ENCODE measurements at places on chromosomes 12 and 14. TPM values are rescaled to one million over a fixed set of nuclear protein-coding genes. Genes with fewer than 3 reads are reported as not detected.

RFLNA gene
- total RNA-seq, result 0.27 TPM

DNA sequence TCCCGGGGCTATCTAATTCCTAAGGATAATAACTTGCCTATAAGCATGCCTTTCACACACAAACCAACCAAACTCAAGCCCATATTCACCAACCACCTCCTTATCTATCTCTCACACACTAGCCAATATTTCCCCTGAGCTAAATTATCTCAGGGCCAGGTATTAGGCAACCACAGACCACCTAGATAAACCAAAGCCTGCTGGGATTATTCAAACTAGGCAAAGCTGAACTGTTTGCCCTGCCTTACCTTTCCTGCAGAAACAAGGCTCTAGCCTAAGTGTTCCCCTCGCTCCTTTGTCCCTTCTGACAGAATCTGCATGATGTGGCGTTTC lies 114.7 kb upstream of the EEA1 start:
- no peak for DNase-seq
- H3K27ac ChIP-seq, result no peak overlapping the region
- H3K4me1 ChIP-seq, result no peaks in the 10 kb centered on the region
- H3K36me3 ChIP-seq, result no peaks in the 10 kb centered on the region

DNA sequence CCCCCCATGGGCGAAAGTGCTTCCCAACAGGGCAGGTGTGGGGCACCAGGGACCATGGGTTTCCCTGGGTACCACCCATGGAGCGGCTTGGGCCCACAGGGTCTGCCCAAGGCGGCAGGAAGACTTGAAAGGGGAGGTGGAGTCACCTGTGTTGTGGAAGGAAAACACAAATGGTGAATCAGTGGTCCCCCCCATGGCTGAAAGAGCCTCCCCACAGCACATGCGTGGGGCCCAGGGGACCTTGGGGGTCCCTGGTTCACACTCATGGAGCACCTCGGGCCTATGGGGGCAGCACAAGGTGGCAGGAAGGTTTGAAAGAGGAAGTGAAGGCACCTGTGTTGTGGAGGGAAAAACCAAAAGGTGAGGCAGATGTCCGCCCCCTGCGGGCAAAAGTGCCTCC lies 581.9 kb downstream of the ALG10 start:
- peaks cover 2% of the 10 kb centered on the region for H3K27me3 ChIP-seq
- no peak overlapping the region for H3K4me3 ChIP-seq
- no peaks in the 10 kb centered on the region for H3K36me3 ChIP-seq
- no peak overlapping the region for H3K27ac ChIP-seq
- DNase-seq, result no peak
- H3K4me1 ChIP-seq, result no peaks in the 10 kb centered on the region

GRCh38 chr14:20681348-20682126 lies 2.8 kb upstream of the RNASE4 start:
- H3K4me1 ChIP-seq, result peaks cover 58% of the 10 kb centered on the region
- no peaks in the 10 kb centered on the region for H3K27me3 ChIP-seq
- H3K27ac ChIP-seq, result peak overlapping the region; percentile 100
- no peaks in the 10 kb centered on the region for H3K36me3 ChIP-seq
- H3K4me3 ChIP-seq, result peak overlapping the region; percentile 87

DNA sequence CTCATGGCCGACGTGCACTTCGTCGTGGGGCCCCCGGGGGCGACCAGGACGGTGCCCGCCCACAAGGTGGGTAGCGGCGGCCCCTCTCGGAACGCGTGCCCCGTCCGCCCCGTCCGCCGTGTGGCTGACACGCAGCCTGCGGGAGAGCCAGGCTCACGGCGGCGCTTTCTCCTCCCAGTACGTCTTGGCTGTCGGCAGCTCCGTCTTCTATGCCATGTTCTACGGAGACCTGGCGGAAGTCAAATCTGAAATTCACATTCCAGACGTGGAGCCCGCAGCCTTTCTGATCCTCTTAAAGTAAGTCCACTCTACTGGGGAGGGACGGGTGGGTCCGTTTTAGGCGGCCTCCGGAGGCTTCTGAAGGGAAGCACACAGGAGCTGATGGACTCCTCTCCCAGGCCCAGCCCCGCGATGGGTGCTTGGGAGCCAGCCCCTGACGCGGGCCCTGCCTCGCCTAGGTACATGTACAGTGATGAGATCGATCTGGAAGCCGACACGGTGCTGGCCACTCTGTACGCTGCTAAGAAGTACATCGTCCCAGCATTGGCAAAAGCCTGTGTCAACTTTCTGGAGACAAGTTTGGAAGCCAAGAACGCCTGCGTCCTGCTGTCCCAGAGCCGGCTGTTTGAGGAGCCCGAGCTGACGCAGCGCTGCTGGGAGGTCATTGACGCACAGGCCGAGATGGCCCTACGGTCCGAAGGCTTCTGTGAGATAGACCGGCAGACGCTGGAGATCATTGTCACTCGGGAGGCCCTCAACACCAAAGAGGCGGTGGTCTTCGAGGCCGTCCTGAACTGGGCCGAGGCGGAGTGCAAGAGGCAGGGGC lies 1.1 kb downstream of the BTBD6 start:
- DNase-seq, result no peak
- peak overlapping the region; percentile 98 for H3K27ac ChIP-seq
- no peaks in the 10 kb centered on the region for H3K27me3 ChIP-seq
- peak overlapping the region; percentile 73 for H3K4me3 ChIP-seq

DNA sequence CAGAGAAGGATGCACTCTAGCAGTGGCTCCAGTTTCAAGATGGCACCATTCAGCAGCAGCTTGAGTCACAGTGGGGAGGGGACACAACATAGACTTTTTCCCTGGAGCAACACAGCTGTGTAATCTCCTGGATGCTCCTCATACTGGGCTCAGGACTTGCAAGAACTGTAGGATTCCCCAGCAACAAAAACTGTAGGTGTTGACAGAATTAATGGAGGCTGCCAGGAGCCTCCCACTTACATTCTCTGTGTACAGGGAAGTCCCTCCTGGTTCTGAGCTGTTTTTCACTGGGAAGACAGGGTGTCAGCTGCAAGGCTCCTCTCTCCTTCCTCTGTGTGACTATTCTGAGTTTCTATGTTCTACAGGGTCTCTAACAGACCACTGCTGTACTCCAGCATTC lies 217.9 kb downstream of the KIF21A start:
- no peak for DNase-seq
- H3K4me3 ChIP-seq, result no peak overlapping the region
- H3K36me3 ChIP-seq, result no peaks in the 10 kb centered on the region
- H3K27ac ChIP-seq, result no peak overlapping the region

ZNF385A gene
- total RNA-seq, result 7.1 TPM

B4GALNT3 gene
- 43.4 TPM for total RNA-seq

GRCh38 chr12:8630131-8630530 lies 17.5 kb upstream of the AICDA start:
- H3K4me3 ChIP-seq, result no peak overlapping the region
- no peaks in the 10 kb centered on the region for H3K36me3 ChIP-seq
- no peak overlapping the region for H3K27ac ChIP-seq
- H3K4me1 ChIP-seq, result peaks cover 7% of the 10 kb centered on the region
- DNase-seq, result no peak

SAMD15 gene
- total RNA-seq, result 0.08 TPM

ZFYVE26 gene
- 13.3 TPM for total RNA-seq

KLRG1 gene
- 6.9 TPM for total RNA-seq

- DNase-seq, result no peak
- no peaks in the 10 kb centered on the region for H3K27me3 ChIP-seq
- H3K27ac ChIP-seq, result no peak overlapping the region
These were observed 562.2 kb downstream of the GALC start for GRCh38 chr14:87430810-87431209.

DNA sequence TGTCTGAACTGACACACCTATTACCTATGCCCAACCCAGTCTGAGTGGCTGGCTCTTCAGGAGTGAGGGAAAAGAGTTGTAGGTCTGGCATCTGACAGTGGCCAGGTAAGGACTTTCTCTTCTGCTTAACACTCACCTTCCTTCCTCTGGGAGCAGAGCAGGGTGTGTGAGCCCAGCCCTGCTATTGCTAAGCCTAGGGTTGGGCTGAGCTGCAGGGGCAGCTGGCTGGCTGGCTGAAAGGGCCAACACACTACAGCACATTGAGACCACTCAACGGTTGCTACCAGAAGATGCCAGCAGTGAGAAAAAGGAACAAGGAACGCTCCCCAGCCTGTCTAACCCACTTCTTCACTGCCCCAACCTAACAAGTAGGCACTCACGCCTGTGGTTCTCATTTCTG lies 201.2 kb downstream of the DPF3 start:
- no peak overlapping the region for H3K4me3 ChIP-seq
- H3K4me1 ChIP-seq, result peaks cover 27% of the 10 kb centered on the region
- no peak overlapping the region for H3K27ac ChIP-seq
- DNase-seq, result no peak
- H3K27me3 ChIP-seq, result no peaks in the 10 kb centered on the region
- peaks cover 21% of the 10 kb centered on the region for H3K36me3 ChIP-seq

SOCS2 gene
- total RNA-seq, result 16.6 TPM

DNA sequence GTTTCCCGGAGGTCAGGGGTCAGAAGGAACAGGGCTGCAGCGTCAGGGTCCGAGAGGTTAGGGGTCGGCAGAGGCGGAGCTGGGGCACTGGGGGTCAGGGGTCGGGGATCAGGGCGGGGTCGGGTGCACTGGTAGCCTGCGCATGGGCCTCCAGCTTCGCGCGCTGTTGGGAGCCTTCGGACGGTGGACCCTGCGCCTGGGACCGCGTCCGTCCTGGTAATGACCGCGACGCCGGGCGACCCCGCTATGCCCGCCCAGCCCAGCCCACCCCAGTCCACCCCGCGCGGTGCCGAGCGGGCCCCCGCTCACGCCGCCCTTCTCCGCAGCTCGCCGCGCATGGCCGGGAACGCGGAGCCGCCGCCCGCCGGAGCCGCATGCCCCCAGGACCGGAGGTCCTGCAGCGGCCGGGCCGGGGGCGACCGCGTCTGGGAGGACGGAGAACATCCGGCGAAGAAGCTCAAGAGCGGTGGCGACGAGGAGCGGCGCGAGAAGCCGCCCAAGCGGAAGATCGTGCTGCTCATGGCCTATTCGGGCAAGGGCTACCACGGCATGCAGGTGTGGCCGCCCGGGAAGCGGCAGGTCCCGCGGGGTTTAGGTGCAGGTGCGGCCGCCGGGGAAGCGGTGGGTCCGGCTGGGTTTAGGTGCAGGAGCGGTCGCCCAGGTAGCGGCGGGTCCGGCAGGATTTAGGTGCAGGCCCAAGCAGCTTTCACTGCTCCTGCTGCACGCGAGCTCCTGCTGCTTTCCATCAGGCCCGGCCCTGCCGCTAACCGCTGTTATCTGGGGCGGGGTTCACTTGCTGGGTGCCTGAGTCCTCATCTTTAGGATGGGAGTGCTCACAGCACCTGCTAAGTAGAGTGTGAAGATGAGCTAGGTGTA lies 743 bp downstream of the PUS1 start:
- peak overlapping the region; percentile 84 for H3K4me3 ChIP-seq
- no peak for DNase-seq
- H3K27ac ChIP-seq, result peak overlapping the region; percentile 98

CD4 gene
- 7.4 TPM for total RNA-seq

GRCh38 chr14:65387628-65388027 lies 24.9 kb upstream of the FUT8 start:
- H3K36me3 ChIP-seq, result no peaks in the 10 kb centered on the region

DNA sequence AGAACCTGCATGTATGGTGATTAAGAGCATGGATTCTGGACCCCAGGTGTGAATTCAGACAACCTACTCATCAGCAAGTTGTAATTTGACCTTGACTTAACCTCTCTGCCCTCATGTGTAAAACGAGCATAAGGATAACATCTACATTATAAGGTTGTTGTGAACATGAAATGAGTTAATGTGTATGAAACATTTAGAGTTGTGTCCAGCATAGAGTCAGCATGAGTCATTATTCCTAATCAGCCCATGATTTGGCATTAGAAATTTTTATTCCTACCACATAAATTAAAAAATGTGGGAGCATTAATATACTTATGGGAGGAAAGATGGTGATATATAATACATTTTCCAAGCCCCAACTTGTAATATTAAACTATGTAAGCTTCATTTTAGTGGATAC lies 95.9 kb upstream of the DDHD1 start:
- no peaks in the 10 kb centered on the region for H3K27me3 ChIP-seq
- no peak overlapping the region for H3K4me3 ChIP-seq
- H3K4me1 ChIP-seq, result peaks cover 8% of the 10 kb centered on the region

GRCh38 chr12:125038976-125039625 lies 26.1 kb upstream of the AACS start:
- no peak overlapping the region for H3K4me3 ChIP-seq
- H3K27ac ChIP-seq, result no peak overlapping the region
- H3K27me3 ChIP-seq, result no peaks in the 10 kb centered on the region
- H3K4me1 ChIP-seq, result no peaks in the 10 kb centered on the region
- no peak for DNase-seq

- H3K36me3 ChIP-seq, result peaks cover 4% of the 10 kb centered on the region
- H3K4me3 ChIP-seq, result no peak overlapping the region
- DNase-seq, result no peak
- H3K27me3 ChIP-seq, result no peaks in the 10 kb centered on the region
- H3K4me1 ChIP-seq, result peaks cover 52% of the 10 kb centered on the region
These were observed 67.3 kb downstream of the STXBP6 start for GRCh38 chr14:24982472-24983155.

FOXN4 gene
- total RNA-seq, result not detected

NPFF gene
- not detected for total RNA-seq

GRCh38 chr12:73421832-73422231 lies 1115.8 kb upstream of the ATXN7L3B start:
- no peaks in the 10 kb centered on the region for H3K4me1 ChIP-seq
- H3K4me3 ChIP-seq, result no peak overlapping the region
- no peaks in the 10 kb centered on the region for H3K27me3 ChIP-seq
- H3K36me3 ChIP-seq, result no peaks in the 10 kb centered on the region
- no peak for DNase-seq

NCOR2 gene
- 152 TPM for total RNA-seq

- peaks cover 40% of the 10 kb centered on the region for H3K36me3 ChIP-seq
- no peaks in the 10 kb centered on the region for H3K27me3 ChIP-seq
- DNase-seq, result no peak
- peak overlapping the region; percentile 21 for H3K27ac ChIP-seq
- H3K4me3 ChIP-seq, result no peak overlapping the region
These were observed 85.3 kb upstream of the PAWR start for GRCh38 chr12:79776111-79776510.

DNA sequence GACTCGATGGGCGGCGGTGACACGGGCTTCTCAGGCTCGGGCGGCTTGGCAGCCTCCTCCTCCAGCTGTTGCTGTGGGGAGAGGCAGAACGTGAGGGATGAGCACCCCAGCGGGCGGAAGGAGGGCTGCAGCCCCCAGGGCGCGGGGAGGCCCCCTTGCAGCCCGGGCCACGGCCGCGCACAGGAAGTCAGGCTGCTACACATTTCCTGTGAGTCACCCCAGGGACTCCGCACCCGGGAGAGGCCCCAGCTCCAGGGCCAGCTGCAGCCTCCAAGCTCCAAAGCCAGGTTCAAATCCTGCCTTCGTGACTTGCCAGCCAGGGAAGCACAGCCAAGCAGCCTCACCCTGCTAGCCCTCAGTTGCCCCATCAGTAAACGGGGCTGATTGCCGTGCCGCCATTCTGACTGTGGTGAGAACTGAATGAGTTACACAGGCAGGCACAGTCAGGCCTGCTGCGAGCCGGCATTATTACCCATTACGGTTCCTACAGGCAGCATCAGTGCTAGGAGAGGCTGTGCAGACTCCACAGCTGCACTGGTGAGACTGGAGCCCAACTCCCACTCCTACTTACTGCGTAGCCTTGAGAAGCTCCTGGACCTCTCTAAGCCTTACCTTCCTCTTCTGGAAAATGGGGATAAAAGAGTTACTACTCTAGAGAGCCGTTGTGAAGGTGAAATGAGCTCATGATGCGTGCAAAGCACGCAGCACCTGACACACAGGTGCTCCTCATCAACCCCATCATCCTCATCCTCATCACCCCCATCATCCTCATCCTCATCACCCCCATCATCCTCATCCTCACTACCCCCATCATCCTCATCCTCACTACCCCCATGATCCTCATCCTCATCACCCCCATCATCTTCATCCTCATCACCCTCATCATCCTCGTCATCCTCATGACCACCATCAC lies 100.9 kb downstream of the NCOR2 start:
- no peak overlapping the region for H3K4me3 ChIP-seq
- DNase-seq, result peak; percentile 71
- peaks cover 53% of the 10 kb centered on the region for H3K36me3 ChIP-seq

TAS2R8 gene
- total RNA-seq, result not detected

TDRD9 gene
- total RNA-seq, result 4.8 TPM

Data from left ventricle myocardium inferior (tissue), 1 donor.